ENCODE measurements at places on chromosomes 4 and X.

DNA sequence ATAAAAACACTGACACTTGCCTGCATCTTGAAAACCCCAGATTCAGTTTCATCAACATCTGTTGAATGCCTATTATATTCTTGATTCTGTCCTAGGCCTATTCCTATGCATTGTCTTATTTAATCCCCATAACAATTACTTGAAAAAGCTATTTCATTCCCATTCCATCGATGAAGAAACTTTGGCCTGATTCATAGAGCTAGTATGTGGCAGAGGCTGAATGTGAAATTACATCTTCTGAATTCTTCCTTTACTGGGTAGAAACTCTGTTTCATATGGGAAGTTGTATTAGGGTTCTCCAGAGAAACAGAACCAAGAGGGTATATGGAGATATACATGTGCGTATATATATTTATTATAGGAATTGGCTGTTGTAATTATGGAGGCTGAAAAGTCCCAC, 35.0 kb upstream of the SLC4A4 start:
- no peak for DNase-seq

DNA sequence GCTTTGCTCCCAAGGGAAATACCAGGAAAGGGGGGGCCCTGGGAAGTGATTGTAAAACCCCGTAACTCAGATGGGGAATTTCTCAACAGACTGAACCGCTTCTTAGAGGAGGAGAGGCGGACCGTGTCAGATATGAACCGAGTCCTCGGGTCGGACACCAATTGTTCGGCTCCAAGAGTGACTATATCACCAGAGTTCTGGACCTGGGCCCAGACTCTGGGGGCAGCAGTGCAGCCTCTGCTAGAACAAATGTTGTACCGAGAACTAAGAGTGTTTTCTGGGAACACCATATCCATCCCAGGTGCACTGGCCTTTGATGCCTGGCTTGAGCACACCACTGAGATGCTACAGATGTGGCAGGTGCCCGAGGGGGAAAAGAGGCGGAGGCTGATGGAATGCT, 1.0 kb downstream of the PNMA3 start:
- no peak for DNase-seq

DNA sequence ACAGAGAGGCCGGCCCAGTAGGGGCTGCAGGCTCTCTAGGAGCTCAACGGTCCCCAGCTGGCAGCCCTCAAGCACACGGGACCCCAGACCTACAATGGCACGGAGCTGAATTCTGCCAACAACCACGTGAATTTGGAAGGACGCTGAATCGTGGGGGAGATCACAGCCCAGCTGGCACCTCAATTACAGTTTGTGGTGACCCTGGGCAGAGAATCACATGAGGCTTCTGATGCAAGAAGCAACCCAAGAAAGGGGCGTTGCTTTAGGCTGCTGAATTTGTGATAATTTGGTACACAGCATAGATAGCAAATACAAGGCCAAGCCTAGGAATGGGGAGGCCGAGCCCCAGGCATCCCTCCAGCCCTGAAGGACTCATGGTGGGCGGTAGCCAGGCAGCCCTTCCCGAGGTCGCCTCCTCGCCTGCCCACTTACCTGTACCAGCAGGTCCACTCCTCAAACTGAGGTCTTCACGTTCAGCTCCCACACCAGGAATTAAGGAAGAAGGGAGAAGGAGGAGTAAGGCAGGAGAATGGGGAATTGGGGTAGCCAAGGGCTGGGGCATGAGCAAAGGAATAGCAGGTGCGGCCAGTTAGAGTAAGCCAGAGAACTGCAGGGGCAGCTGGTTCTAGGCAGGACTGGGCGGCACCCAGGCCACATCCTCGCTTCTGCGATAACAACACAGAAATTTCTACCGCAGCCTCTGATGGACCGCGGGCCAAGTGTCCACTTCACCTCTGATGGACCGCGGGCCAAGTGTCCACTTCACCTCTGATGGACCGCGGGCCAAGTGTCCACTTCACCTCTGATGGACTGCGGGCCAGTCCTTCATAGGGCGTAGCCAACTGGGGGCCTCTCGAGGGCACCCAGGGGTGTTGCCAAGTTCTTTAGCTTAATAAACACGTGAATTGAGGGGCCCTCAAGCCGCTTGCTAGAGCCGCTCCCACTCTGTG, 23.4 kb upstream of the HTRA3 start:
- DNase-seq: no peak

DNA sequence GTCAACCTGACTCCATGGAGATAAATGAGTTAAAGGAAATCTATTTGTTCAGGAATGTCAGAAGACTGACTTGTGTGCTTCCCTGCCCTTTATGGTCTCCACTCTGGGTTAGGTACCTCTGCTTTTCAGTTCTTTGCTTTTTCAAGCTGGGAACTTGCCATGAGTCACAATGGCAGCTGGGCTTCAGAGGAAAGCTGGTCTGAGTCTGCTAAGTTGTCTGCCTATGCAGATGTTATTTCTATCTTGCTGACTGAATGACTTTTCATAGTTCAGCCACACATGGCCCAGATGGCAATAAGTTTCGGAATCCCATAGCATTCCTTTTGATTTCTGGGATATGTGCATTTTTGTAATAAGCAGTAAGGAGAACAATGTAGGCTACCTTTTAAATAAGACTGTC, 337.9 kb upstream of the FGF13 start:
- DNase-seq: no peak

DNA sequence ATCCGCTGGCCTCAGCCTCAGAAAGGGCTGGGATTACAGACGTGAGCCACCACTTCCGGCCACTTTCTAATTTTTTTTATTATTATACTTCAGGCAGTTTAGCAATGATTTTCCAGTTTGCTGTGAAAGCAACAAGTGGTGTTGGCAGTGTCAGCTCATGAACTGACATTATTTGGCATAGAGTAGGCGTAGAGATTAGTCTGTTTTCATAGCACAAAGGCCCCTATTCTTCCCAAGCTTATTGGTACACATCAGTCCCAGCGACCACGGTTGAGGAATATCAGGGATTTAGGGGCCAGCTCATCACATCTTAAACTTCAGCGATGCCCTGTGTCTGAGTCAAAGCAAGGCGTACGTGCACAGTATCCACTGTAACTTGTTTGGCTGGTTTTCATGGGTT, 53.0 kb upstream of the RASSF6 start:
- no peak for DNase-seq

DNA sequence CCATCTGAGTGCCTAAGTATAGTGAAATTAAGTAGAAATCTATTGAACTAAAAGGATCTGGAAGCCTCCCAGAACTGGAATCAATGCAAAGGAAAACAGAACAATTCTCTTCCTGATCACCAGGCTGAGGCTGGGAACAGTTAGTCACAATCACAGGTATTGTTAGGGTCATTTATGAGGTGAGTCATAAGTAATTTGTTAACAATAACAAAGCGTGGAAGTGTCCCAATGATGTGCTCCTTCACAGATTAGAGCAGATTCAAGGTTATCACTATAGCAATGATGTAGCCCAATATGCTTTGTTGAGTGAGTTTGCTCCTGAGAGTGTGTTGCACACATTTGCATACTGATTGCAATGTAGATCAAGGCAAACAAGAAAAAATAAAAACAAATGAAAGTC, 228.1 kb downstream of the ZNF674 start:
- DNase-seq: no peak

DNA sequence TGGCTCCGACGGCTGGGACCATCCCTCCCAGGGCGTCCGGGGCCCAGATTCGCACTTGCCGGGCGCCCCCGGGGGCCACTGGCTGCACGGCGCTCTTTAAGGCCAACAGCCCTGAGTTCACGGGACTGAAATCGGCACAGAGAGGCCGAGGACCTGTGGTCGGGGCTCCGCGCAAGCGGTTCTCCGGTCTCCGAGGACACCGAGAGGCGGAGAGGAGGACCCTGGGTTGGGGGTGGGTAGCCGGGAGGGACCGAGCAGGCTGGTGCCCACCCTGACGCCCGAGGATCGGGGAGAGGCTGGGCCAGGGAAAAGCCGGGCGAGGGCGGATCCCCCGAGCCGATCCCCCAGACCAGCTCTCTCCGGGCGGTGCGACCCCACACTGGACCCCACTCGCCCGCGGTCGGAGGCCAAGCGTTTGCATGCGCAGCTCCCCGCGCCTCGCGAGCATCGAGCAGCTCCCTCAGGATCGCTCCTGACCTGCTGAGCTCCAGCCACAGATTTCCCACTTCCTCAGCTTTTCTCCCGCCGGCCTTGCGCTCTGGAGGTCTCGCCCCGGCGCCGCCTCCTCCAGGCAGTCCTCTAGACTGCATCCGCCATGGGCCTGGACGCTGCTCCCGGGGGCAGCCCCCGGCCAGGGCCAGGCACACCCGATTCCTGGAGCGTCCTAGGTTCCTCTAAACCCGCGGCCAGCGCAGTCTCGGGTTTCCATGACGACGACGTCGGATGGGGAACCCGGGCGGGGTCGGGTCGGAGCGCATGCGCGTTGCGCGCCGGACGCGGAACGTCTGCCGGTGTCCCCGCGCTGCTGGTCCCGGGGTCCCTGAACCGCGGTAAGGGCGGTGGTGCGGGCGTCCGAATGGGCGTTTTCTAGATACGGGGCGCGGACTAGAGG, 17.6 kb upstream of the NAT8L start:
- peak; percentile 89 for DNase-seq

GRCh38 chr4:163500586-163500985, 6.1 kb downstream of the TMA16 start:
- no peak for DNase-seq

- DNase-seq: no peak
These were observed 142.8 kb downstream of the SLIT2 start for GRCh38 chr4:20394512-20394911.

DNA sequence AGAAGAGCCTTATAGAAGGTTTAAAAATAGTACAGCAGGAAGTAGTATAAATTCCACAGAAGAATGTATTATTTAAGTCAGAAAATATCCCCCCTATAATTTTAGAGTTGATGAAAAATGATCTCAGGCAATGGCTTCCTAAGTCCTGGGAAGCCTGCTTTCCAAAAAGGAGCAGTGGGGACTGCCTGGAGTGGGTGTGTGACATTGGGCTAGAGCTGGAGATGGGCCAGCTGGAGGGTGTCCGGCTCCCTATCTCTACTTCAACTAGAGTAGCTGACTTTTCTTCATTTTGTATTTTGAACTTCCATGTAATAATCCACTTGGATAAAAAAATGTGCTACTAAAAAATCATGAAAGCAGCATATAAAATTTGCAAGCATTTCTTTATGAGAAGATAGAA, 253.9 kb downstream of the ANK2 start:
- no peak for DNase-seq

- no peak for DNase-seq
These were observed 44.5 kb upstream of the BTC start for GRCh38 chr4:74838746-74839370.

- peak; percentile 11 for DNase-seq
These were observed at the start of gene ERVMER34-1 for GRCh38 chr4:52750819-52751486. TSS of gene ERVMER34-1 (minus strand) at chr4:52751425. CDS start at chr4:52745520, 5,905 bp downstream.

DNA sequence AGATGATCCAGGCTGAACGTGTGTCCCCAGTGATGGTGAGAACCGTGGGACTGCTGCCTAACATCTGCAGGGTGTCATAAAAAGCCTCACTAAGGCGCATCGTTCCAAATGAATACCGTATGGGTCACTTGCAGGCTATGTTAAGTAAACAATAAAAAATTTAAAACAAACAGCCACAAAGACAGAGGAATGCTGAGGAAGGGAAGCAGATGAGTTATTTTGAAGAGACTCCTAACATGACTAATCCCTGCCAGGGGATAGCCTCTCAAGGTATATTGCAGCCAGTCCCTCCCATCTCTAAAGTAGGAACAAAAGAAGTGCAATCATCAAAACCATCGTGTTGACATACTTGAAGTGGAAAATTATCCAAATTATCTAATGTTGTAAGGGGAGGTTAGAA, 83.8 kb downstream of the UNC5C start:
- no peak for DNase-seq

DNA sequence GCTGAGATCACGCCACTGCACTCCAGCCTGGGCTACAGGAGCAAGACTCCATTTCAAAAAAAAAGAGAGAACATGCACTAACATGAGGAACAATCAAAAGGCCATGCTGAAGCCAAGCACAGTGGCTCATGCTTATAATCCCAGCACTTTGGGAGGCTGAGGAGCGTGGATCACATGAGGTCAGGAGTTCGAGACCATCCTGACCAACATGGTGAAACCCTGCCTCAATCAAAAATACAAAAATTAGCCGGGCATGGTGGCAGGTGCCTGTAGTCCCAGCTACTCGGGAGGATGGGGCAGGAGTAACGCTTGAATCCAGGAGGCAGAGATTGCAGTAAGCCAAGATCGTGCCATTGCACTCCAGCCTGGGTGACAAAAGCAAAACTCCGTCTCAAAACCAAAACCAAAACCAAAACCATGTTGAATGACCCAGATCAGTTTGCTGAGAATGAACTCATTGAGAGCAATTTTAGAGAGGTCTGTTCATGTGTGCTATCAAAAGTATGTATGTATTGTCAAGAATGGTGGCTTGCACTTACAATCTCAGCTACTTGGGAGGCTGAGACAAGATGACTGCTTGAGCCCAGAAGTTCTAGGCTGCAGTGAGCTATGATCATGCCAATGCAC, 44.8 kb downstream of the PDS5A start:
- no peak for DNase-seq

- DNase-seq: no peak
These were observed 67.2 kb upstream of the BRWD3 start for GRCh38 chrX:80876877-80877276.

- DNase-seq: no peak
These were observed 775.4 kb downstream of the STPG2 start for GRCh38 chr4:97367878-97368277.

DNA sequence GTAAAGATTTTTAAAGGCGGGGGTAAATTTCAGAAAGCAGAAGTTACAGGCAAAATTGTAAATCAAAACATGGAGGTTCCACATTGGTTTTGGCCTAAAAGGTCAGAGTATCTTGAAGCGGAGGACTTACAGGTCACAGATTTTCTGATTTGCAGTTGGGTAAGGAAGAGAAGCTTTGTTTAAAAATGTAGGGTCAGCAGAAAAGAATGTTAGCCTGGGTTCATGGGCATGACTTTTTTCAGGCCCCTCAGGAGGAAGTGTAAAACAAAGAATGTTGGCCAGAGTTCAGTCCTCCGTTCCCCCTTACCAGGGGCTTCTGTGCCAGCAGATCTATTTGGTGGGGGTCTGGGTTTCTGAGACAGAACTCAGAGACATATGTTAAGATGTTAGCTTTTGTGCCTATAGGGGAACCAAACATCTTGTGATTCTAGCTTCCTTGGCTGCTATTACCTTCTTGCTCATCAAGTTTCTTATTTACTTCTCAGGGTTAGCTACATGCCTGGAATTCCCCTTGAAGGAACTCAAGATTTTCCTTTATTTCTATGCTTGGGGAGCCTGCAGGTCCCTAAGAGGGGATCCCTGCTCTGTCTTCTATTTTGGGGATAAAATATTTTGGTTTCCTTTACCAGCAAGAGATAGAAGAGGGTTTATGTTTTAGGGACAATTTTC, 160.3 kb downstream of the ANK2 start:
- DNase-seq: no peak

DNA sequence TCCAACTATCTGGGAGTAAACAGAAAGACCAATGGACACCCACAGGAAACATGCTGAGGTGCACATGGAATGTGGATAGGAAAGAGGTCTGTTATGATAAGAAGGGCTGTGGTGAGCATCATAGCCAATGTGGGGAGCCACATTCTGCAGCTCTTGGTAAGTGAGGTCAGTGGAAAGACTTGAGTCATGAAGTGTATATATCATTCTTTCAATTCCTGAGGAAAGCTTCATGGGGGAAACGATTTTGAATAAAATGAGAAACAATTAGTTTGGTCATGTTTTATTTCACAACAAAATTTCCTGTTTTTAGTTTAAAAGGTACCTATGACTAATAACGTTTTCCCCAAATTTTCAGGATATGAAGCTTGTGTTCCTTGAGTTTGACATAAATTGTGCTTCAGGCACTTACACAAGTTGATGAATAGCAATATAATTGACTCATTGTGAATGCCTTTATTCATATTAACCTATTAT, 41.4 kb upstream of the RASSF6 start:
- no peak for DNase-seq

GRCh38 chr4:111064342-111064993, 441.6 kb upstream of the PITX2 start:
- DNase-seq: no peak
